G401 (cell line): ENCODE measurements at places on chromosomes 11 and 22. TPM values are rescaled to one million over a fixed set of nuclear protein-coding genes. Genes with fewer than 3 reads are reported as not detected.

Gene CBX7
- total RNA-seq: 7.9 and 9.6 TPM in 2 replicates

Gene SMIM35
- not detected in 2 replicates for total RNA-seq

DNA sequence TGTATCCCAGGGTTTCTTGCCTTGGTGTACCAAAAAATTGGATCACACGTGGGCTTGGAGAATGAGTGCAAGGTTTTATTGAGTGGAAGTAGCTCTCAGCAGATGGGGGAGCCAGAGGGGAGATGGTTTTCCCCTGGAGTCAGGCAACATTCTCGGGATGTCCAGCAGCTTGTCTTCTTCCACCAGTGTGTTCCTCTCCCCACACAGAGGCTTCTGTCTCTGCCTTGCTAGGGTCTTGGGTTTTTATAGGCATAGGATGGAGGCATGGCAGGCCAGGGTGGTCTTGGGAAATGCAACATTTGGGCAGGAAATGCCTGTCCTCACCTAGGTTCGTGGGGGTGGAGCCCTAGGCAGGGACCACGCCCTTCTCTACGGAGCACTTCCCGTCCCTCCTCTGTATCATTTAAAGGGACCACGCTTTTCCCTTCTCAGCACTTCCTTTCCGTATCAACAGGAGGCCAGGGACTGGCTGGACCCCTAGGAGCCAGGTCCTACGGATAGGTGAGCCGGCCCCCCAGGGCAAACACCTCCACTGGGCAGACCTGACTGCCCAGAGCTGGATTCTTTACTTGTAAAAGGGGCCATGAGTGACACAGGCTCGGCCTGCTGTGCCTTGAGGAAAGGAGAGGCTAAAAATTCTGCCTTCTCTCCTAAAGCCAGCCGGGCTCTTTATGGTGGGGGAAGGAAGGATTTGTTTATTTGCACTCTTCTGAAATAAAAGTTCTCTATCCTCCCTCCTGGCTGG is 55.3 kb upstream of the CCDC188 start:
- peak; percentile 81 for DNase-seq

GRCh38 chr11:65352783-65353182 is 1.8 kb upstream of the TIGD3 start:
- DNase-seq: peak; percentile 29

Gene LRRC32
- 0.49 TPM in 1 of 2 replicates, not detected in the other for total RNA-seq

DNA sequence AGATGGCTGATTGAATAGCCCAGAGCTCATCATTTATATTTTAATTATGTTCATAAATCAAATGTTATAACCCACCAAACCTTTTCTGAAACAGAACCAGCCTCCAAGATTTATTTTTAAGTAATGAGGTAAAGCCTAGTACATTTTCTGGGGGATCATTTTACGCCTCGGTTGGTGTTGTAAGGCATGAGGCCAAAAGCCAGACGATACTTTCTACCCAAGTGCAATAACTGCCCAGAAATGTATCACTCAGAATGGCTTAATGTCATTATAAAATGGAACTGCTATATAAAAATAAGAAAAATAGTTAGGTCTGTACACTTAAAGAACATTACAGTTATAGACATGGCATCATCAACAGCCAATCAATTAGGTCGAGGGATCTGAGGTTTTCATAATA is 283.3 kb downstream of the CADM1 start:
- no peak for DNase-seq

- DNase-seq: no peak
Observed at GRCh38 chr11:34140149-34140548, 34.7 kb downstream of the NAT10 start.

GRCh38 chr11:60858731-60859464 is 3.1 kb upstream of the PTGDR2 start:
- no peak for DNase-seq

GRCh38 chr11:34616830-34617504 is 3.9 kb upstream of the EHF start:
- no peak for DNase-seq

GRCh38 chr22:17787241-17787640 is 13.0 kb upstream of the BID start:
- no peak for DNase-seq

Gene OR2AT4
- total RNA-seq: not detected in 2 replicates

DNA sequence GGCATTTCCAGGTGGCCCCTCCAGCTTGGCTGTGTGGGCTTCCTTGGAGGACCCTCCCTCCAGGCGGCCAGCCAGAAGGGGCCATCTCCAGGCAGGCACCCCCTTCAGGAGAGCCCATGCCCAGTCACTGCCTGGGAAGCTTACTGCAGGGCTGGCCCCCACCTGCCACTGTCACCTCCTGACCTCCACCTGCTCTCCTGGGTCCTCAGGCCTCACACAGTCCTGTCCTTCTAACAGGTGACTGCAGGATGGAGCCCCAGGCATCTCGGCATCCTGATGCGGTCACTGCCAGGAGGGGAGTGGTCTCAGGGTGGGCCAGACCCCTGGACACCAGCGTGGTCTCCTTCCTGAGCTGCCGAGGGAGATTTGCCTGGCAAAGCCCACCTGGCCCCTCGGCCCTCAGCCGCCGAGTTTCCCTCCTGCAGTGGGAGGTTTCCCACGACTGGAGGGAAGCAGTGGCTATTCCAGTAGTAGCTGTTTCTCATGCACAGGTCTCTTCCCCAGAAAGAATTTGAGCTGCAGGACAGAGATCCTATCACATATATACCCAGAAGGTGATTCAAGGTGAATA is 13.0 kb downstream of the TBX1 start:
- DNase-seq: no peak

GRCh38 chr11:16421826-16422225 is 65.5 kb upstream of the SOX6 start:
- DNase-seq: no peak

DNA sequence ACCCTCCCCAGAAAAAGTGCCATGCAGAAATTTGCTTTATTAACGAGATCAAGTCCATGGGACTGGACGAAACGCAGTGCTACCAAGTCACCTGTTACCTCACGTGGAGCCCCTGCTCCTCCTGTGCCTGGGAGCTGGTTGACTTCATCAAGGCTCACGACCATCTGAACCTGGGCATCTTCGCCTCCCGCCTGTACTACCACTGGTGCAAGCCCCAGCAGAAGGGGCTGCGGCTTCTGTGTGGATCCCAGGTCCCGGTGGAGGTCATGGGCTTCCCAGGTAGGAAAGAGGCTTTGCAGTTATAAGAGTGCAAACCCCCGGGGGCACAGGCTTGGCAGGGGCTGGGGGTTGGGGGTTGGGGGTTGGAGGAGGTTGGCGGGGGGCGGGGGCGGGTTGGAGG is 4.2 kb downstream of the APOBEC3H start:
- no peak for DNase-seq

- DNase-seq: no peak
Observed at GRCh38 chr11:108501396-108501795, 3.2 kb upstream of the POGLUT3 start.

GRCh38 chr11:58127350-58127749 is 2.0 kb upstream of the OR9I1 start:
- DNase-seq: no peak

- DNase-seq: no peak
Observed at GRCh38 chr11:122201106-122201505, 85.1 kb upstream of the BLID start.

- no peak for DNase-seq
Observed at GRCh38 chr11:134086376-134086775, 17.5 kb downstream of the JAM3 start.

Gene IRF7
- total RNA-seq: 1.1 and 3.6 TPM in 2 replicates

Gene CELSR1
- total RNA-seq: 5.5 and 10.1 TPM in 2 replicates

- no peak for DNase-seq
Observed at GRCh38 chr22:29082826-29083545, 10.2 kb downstream of the KREMEN1 start.

Gene ANKK1
- not detected in 2 replicates for total RNA-seq

Gene SMC1B
- total RNA-seq: not detected in 2 replicates

DNA sequence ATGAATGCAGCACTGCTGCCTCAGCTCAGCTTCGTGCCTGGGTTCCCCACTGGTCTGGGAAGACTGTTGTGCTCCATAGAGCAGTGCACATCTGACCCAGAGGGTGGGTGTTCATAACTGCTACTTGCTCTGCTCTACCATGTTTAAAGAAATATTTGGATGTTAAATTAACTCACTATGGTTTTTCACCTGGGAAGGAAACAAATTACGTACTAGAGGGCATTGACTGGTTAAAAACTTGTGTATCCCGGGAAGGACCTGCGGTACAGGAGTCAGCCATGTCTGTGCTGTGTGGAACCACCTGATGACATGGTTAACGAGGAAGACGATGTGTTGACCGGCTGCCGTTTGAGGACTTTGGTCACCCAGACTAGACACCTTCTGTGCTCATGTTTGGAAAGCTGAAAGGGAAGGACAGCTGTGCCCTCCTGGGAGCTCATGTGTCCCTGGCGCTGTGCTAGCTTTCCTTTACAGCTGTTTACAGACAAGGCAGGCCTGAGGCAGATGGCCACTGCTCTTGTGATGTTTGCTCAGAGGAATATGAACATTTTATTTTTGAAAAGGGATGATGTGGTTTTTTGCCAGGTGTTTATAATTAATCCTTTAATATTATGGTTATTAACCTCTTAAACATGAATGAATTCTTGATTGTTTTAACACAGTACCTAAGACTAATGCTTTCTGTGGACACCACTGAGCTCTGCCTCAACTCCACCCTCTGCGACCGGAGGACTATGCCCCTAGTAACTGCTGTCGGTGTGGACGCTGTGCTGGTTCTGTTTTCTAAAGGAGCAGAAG is 14.3 kb upstream of the AIFM3 start:
- DNase-seq: no peak

DNA sequence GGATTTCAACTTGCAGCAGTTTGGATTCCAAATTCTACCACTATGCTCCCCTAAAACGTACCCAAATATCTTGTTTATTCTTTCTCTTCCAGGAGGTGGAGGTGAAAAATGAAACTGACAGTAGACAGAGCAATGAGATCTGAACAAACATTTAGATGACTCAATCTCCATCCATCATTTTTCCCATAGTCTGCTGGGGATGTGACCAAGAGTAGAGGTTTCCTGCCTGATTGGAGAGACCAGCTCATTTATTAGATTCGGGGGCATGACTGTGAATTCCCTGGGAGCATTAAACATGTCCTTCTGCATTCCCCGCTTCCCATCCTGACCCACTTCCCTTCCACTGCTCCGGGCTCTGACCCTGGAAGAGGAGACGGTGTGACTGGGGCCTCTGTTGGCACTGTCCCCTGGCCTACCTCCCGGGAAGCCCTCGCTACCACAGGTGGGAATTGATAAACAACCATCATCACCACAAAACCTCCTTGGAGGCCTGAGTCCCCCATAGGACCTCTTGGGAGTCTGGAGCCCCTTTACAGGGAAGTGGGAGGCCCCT is 20.3 kb downstream of the DKK3 start:
- DNase-seq: no peak

GRCh38 chr22:34501366-34501965 is 564.5 kb upstream of the ISX start:
- no peak for DNase-seq

GRCh38 chr22:41713004-41713403 is 13.7 kb downstream of the MEI1 start:
- DNase-seq: no peak

Gene PGA5
- not detected in 2 replicates for total RNA-seq

- no peak for DNase-seq
Observed at GRCh38 chr22:40407831-40408717, 37.7 kb downstream of the SGSM3 start.

- peak; percentile 30 for DNase-seq
Observed at GRCh38 chr11:250740-251299, 14.0 kb downstream of the PSMD13 start.

Gene DRD2
- total RNA-seq: not detected in 2 replicates

GRCh38 chr11:2207773-2208621 is 36.4 kb upstream of the TH start:
- no peak for DNase-seq

Gene FAM180B
- 0.58 TPM in 1 of 2 replicates, not detected in the other for total RNA-seq

- DNase-seq: no peak
Observed at GRCh38 chr11:76368490-76368889, 12.4 kb downstream of the THAP12 start.

Gene HEPN1
- not detected in 2 replicates for total RNA-seq

DNA sequence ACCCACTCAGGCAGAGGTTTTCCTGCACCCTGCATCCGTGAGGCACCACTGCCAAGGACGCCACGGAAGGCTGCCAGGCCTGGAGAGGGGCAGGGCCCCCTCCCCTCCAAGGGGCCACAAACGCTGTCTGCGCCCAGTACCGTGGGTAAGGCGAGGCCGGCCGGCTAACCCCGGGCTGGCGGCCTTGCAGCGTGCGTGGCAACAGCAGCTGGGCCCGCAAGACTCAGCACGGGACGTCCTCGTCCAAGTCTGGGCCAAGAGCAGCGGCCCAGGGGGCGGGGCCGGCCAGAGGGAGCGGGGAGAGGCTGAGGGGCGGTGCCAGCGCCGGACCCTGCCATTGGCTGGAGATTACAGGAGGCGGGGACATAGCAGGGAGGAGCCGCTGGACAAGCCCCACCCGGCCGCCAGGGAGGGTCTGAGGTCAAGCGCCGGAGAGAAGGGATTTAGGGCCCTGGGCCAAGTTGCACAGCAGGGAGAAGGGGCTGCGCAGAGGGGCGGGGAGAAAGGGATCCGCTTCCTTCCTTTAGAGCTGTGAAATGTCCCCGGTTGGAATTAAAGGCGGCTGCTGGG is 16.0 kb downstream of the SLC43A1 start:
- DNase-seq: peak; percentile 96

Gene SYT12
- total RNA-seq: 0.74 and 1.1 TPM in 2 replicates

DNA sequence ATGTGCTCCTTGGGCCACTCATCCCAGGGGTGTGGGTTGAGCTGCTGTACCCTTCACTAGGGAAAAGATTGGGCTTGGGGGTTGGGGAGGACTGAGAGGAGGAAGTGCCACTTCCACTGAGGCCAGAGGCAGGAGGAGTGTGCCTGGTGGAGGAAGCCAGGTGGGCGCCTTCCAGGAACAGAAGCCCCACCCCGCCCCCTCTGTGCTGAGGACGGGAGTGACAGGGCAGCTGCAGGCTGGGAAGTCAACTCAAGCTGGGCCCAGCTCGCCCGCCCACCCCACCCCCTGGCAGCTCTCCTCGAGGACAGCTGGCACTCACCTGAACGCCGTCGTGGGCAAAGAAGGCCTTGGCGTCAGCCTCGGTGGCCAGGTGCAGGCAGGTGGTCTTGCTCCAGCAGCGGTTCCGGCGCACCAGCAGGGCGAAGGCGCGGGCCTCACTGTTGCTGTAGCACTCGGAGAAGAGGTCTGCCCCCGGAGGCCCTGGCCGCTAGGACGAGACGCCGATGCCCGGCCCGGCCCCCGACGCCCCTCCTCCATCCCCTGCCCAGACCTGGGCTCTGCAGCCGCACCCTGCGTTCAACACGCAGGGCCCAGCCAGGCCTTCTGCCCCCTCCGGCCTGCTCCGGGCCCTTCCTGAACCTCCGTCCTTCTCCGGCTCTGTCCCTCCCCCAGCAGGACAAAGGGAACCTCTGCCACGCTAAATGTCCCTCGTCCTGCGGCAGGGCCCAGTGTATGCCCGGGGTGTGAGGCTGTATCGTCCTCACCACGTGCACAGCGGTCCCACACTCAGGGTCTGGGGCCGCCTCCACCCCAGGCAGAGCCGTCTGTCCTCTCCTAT is 13.4 kb downstream of the TSSC4 start:
- DNase-seq: no peak

Gene APOBEC3A
- not detected in 2 replicates for total RNA-seq

DNA sequence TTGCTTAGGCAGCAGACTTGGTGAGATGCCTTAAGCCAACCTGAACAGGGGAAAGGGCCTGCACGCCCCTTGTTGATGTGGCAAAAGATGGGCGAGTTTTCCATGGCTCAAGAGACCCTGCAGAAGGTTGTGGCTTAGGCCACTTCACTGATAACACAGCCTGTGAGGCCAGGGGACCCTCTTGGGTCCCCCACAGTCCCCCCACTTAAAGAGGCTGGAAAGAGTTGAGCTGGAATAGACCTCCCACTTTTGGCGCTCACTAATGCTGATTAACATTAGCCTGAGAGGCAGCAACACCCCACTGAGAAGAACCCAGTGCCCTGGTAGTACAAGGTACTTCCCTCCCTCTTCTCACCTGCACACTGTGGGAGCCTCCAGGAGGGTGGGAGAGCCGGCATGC is 107.5 kb downstream of the TRIM29 start:
- DNase-seq: no peak

Gene MMP13
- total RNA-seq: not detected in 2 replicates
